GM10248 (cell line): ENCODE measurements at places on chromosomes 6 and 20.

- no peak for DNase-seq
Measured at GRCh38 chr6:5989141-5989723, 17.5 kb downstream of the NRN1 start.

DNA sequence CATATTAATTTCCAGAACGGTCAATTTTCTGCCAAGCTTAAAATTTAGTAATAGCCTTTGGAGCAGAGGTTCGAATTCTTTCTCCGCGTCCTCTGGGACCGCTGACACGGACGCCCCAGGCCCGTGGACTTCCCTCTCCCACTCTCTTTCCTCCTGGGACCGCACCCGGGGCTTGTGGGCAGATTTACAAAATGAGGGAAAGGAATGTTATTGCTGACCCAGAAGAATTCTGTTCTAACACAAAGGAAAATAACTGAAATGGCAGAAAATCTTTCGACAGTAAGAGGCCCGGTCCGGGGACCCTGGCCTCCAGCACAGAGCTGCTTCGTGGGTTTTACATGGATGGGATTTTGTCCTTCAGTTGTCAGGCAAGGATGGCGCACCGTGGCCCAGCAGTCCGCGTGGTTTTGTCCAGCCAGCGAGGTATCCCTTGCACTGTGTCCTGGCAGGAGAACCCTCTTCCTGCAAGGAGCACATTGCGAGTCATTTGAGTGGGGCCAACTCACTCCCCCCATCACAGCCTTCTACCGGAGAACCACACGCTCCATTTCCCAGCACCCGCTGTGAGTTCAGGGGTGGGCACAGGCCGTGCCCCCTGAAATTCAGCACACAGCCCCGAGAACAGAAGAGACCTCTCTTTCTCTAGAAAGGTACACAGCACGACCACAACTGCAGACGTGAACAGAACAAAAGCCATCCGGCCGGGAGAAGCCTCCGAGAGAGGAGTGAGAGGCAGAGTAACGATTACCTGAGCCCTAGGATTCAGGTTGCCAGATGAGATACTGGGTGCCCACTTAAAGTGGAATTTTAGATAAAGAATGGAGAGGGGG, 106.0 kb upstream of the AFDN start:
- DNase-seq: no peak

- no peak for DNase-seq
Measured at GRCh38 chr6:124373386-124373785, 569.7 kb downstream of the NKAIN2 start.

DNA sequence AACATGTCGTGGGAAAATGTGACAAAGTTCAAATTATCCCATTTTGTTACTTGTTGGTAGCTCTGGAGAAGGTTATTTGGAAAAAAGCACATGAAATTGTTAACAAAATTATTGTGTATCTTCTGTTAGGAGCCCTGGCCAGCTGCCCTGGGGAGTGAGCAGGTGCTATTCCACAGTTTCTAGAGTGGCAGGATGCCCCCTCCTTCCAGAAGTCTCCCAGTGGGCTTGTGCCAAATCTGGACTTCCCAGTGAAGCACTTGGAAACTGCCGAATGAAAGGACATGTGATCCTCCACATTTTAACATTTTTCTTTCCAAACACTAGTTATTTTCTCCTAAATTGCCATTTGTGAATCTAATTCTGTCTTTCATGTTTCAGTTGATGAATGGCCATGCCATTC, 66.9 kb upstream of the CLDN20 start:
- DNase-seq: no peak
